Omental fat pad (tissue), 4 donors: ENCODE measurements at places on chromosomes 3 and 15. TPM values are rescaled to one million over a fixed set of nuclear protein-coding genes. Genes with fewer than 3 reads are reported as not detected.

DNA sequence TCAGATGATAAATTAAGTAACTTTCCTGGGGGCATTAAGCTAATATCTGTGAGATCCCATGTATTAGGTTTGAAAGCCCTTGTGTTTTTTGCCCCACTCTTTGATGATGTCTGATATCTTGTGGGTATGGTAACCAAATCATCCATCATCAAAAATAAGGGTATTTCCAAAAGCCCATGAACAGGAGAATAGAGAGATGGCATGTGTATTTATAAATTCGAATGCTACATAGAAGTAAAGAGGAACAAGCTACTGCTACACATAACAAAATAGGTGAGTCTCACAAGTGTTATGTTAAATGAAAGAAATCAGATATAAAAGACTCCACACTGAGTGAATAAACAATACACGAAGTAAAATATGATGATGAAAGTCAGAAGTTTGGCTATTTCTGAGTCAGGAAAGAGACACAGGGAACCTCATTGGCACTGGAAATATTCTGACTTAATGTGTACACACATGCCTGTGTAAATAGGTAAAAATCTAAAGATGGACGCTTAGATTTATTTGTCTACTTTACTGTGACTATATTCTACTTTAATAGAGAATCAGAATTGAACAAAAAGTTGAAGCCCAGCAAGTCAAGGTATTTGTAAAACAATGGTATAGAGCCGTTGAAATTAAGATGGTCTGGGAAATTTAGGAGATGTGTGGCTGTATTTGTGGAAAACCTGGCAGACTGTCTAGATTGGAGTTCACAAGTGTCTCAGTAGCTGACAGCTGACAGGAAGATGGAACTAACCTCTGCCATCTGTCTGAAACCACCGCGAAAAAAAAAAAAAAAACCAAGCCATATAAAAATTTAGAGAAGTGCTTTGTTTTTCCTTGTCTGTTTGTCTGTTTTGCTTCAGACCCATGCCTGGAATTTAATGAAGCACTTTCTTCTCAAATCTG is 111.0 kb upstream of the TGFBR2 start:
- DNase-seq, result no peak

DNA sequence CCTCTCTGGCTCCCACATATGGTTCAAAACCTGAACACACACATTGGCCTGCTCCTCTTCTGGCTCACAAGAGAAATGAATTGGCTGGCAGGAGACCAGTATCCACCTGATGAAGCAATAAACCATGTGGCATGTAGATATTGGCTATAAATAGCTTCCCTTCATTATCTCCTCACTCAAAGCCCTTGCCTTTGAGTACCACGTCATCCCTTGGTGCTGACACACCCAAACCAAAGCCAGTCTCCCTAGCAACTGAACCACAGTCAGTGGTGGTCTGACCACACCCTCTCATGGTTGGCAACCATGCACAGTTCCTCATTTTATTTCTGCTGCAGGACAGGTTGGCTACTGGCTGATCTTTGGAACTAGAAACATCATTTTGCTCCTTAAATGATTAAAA is 98.8 kb downstream of the ZNF621 start:
- no peak for DNase-seq

DNA sequence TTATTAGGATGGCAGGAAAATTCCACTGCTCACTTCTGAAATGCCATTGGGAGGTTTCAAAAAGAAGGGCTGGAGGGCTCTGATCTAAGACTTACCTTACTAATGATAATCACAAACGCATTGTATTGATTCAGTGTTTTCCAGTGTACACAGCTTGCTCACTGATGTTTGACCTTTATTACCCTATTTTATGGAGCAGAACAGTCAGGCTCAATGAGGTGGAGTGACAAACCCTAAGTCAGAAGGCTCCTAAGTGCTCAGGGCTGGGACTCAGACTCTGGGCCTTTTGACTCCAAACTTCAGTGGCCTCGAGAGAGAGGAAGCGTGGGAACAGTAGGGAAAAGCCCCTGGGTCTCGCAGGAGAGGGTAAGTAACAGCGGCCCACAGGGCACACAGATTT is 20.3 kb upstream of the RAD18 start:
- no peak for DNase-seq

GRCh38 chr15:90994059-90994416 is 297 bp downstream of the PRC1 start:
- DNase-seq, result no peak

- DNase-seq, result no peak
These were observed 87.5 kb downstream of the FAM43A start for GRCh38 chr3:194773216-194773615.

- DNase-seq, result no peak
These were observed 131.1 kb upstream of the PPP2R3A start for GRCh38 chr3:135834465-135834864.

The ITIH1 gene
- not detected for total RNA-seq

DNA sequence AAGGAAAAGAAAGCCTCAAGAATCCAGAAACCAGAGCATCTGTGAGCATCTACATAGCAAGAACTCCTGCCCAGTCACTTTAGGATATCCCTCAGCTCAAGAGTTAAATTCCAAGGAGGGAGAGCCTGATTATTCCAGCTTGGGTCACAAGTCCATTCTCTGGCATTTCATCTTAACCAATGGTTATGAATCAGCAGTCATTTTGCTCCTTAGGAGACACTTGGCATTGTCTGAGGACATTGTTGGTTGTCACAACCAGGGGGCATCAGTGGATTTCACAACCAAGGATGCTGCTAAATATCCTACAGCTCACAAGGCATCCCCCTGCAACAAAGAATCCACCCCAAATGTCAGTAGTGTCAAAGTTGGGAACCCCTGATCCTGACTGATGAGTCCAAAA is 51.0 kb upstream of the LMCD1 start:
- DNase-seq, result no peak

DNA sequence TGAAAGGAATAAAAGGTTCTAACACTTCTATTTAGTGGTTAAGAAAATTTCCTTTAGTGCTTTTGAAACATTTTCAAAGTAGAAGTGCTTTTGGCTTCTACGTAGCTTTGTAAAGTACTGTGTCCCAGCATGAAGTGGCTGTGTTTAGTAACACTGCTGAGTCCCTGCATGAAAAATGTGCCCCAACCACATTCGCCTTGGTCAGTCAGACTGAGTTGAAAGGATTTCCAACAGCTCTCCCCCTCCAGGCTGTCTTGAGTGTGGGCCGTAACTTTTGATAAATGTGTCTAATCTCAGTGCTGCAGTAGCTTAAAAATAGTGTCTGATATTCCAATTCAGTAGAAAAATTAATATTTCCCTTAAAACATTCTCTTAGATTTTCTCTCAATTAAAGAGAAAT is 115.0 kb downstream of the NR1D2 start:
- DNase-seq, result no peak

DNA sequence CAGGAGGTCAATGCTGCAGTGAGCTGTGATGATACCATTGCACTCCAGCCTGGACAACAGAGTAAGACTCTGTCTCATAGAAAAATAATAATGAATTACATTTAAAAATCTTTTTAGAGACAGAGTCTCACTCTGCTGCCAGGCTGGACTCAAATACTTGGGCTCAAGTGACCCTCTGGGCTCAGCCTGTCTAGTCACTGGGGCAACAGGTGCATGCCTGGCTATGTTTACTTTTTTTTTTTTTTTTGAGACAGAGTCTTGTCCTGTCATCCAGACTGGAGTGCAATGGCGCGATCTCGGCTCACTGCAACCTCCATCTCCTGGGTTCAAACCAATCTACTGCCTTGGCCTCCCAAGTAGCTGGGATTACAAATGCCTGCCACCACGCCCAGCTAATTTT is 8.0 kb upstream of the PLEKHO2 start:
- DNase-seq, result no peak

GRCh38 chr3:98657457-98657856 is 64.0 kb upstream of the CPOX start:
- no peak for DNase-seq

GRCh38 chr3:63689285-63689684 is 36.8 kb downstream of the SNTN start:
- no peak for DNase-seq

GRCh38 chr3:142693136-142693853 is 30.5 kb upstream of the TRPC1 start:
- no peak for DNase-seq

- DNase-seq, result no peak
These were observed 83.7 kb upstream of the SELENOK start for GRCh38 chr3:53975382-53975781.

DNA sequence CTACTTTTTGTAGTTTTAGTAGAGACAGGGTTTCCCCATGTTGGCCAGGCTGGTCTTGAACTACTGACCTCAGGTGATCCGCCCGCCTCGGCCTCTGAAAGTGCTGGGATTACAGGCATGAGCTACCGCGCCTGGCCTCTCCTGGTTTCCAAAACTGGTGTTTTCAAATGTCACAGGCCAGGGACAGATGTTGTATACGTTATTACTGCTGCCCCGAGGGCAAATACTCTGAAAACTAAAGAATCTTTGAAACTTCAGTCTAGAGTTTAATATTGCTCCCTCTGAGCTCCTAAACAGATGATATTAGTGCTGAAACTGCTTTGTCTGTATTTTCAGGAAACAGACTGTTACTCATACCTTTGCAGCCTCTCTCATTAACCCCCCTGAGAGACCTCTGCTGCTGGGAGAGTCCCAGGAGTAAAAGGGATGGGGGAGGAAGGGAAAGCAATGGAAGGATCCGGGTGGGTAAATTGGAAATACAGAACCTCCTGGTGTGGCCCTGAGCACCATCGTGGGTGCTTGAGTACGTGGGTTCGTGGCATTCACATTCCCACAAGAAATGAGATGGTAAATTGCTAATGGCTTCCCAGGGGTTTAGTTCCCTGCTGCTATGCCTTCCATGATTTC is 96.3 kb upstream of the IGF1R start:
- DNase-seq, result no peak

- no peak for DNase-seq
These were observed 200.3 kb downstream of the SLCO3A1 start for GRCh38 chr15:92053753-92054316.

The SCN11A gene
- 0.56 TPM for total RNA-seq

GRCh38 chr3:12190221-12190807 is 31.6 kb upstream of the TIMP4 start:
- DNase-seq, result no peak

DNA sequence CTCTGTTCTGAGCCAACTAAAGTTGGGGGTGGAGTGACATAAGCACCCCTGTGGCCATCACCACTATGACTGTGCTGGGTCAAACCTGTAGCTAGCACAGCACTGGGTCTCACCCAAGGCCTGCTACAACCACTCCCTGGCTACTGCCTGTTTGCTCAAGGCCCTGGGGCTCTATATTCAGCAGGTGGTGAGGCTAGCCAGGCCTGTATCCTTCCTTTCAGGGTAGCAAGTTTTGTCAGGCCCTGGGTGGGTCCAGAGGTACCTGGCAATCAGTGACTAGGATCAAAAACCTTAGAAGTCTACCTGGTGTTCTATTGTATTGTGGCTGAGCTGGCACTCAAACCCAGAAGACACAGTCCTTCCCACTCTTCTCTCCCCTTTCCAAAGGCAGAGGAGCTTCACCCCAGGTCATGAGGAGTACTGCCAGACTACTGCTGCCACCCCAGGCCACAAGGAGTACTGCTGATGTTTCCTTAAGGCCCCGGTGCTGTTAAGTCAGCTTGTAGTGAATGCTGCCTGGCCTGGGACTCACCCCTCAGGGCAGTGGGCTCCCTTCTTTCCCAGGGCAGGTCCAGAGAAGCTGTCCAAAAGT is 170.8 kb downstream of the IGSF11 start:
- DNase-seq, result no peak

GRCh38 chr3:12662593-12663400 is 1.1 kb downstream of the RAF1 start:
- no peak for DNase-seq

DNA sequence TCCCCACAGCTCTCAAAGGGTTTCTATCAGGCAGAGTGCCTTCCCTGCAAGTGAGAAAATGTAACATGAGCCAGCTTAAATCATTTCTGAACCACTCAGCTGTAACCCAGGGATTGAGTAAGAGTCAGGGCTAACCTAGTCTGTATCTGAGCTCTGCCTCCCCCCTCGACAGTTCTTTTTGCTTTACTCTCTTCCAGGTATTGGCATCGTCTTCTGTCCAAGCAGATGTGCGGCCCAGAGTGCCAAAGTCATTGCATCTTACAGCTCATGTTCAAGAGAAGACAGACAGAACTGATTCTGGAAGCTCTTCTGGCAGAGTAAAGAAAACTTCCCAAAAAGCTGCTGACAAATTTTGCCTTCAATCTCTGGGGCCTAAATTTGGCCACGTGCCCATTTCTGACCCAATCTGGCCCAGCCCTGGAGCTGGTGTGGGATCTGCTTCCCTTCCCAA is 74.8 kb downstream of the ABHD5 start:
- no peak for DNase-seq

GRCh38 chr3:34387826-34388564 is 589.6 kb downstream of the PDCD6IP start:
- no peak for DNase-seq

DNA sequence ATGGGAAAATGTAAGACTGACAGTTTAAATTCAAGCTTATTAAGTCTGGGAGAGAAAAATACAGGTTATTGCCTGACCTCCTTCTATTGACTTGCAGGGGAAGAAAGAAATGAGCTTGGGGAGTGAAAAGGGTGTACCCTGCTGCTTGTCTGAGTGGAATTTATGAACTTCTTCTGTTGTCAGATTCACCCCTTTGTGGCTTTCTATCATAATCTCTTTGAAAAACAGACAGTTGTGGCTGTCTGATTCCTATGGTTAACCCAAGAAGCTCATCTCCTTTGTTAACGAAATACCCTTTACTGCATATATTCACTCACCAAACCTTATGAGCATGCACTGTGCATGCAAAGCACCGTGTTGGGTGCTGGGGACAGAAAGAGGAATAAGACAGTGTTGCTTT is 22.5 kb downstream of the GPD1L start:
- DNase-seq, result no peak

The AHSG gene
- total RNA-seq, result not detected

The NPTN gene
- total RNA-seq, result 94.3 TPM

DNA sequence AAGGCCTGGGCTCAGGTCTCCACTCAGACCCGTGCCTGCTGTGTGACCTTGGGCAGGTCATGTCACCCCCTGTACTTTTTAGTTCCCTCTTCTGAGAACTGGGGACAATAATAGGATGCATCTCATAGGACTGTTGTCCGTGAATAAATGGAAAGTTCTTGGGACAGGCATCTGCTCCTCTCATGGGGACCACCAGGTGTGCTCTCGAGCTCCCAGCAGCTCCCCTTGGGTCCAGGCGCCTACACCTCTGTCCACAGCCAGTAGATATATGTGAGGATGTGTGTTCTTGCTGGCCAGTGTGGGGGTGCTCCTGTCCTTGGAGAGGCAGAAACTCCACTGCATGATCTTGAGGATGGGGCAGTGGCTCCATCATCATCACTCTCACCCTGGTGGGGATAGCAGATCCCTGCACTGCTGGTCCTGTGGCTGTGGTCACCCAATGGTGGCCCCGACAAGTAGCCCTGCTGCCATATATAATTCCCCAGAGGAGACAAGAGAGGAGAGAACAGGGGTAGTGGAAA is 257.6 kb upstream of the TLE3 start:
- DNase-seq, result no peak

- no peak for DNase-seq
These were observed 76.0 kb upstream of the DCBLD2 start for GRCh38 chr3:98977520-98977919.

GRCh38 chr3:142611206-142611605 is 15.0 kb downstream of the PLS1 start:
- no peak for DNase-seq

GRCh38 chr3:31979001-31979697 is 1.9 kb downstream of the OSBPL10 start:
- no peak for DNase-seq
